Activated T-helper 9 cell treated with anti-CD3 and anti-CD28 coated beads, Interleukin-2, amount 50 U/mL, for 16 hours (primary cell): ENCODE measurements at places on chromosomes 5 and 9.

- DNase-seq = no peak
These were observed 332.2 kb downstream of the TMEM167A start for GRCh38 chr5:82745016-82745415.

DNA sequence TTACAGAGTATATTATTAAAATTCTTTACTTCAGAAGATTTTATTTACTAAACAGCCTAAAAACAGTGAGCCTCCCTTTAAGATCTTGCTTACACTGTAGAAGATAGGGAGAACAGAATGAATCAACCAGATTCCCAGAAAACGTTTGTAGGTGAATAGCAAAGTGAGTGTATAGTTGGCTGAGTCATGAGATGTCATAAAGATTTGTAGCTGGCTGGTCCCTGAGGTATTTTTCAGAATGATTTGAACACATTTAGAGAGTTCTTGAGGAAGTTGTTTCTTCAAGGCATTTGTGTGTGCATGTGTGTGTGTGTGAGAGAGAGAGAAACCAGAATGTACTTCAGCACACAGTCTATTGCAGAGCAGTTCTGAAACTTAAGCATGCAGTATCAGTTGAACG, 159.4 kb upstream of the PRR16 start:
- no peak for DNase-seq

GRCh38 chr5:78376315-78376714, 15.9 kb downstream of the SCAMP1 start:
- DNase-seq = no peak

DNA sequence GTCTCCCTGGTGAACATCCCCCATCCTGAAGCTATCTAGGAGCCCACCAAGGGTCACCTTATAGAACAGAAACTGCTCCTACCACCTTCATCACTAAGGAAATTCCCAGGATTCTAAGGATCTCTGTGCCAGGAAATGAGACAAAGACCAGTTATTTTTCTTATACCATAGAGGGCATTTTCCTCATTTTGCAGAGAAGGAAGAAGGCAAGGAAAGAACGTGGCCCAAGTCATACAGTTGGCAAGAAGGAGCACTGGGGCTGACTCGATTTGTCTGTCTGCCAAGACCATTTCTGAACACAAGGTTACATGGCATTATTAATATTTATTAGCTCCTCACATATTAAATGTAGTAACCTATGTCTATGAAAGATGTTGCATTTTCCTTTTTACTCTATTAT, 49.6 kb upstream of the TNFSF15 start:
- DNase-seq = no peak

DNA sequence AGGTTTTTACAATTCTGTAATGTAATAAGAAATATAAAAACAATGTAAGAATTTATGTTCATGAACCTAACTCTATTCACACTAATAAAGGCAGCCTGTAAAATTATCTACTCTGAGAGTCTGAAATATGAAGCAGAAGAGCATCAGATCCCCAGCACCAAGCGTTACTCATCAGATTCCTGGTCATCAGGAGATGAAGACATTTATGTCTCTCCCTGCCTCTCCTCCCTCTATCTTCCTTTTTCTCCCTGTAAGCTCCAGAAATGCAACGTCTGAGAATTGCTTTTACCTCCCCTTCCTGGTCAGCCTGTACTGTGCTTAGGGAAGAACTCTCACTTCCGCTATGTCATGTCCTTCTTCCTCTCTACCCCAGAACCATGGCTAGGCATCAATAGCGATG, 114.4 kb upstream of the SLIT3 start:
- no peak for DNase-seq

GRCh38 chr5:178625679-178626483, 969 bp downstream of the CLK4 start:
- no peak for DNase-seq

DNA sequence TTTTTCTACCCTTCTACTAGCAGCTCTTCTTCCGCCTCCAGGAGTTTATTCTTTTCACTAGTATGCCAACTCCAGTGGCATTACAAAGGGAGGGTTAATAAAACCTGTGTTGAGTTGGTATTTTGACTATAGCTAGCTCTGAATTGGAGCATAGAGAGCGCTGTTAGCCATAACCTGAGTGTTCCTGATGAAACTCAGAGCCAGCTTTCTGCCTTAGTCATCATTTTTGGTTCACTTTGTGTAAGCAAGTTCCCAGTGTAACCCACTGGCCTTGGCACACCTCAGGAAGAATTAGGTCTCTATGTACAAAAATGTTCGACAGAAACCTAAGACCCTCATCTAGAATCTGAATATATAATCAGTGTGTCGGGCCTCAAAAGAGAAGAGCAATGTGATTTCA, 238.9 kb downstream of the NR3C1 start:
- DNase-seq = no peak

DNA sequence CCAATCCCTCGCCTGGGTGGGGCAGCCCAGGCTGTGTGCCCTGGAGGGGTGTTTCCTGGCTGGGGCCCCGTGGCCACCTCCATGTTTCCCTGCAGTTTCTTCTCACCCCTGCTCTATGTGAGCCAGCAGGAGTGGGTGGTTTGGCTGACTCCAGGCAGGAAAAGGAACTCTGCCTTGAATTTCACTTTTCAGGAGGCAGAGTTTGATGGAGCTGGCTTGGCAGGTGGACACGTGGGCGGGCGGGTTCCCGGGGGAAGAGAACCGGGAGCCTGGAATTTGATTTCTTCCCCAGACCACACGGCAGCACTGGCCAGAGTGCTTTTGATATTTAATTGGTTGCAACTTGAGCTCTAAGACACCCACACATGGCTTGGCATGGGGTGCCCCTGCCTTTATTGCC, 119.8 kb upstream of the PANK3 start:
- no peak for DNase-seq
